ENCODE measurements at places on chromosomes 4 and X.

- no peak for DNase-seq
Observed at GRCh38 chr4:87505862-87506261, 23.3 kb downstream of the SPARCL1 start.

GRCh38 chr4:54844911-54845310 lies 187.2 kb downstream of the KIT start:
- no peak for DNase-seq

- DNase-seq = no peak
Observed at GRCh38 chr4:41600243-41600912, 62.4 kb downstream of the LIMCH1 start.

GRCh38 chrX:70386235-70386634 lies 36.9 kb upstream of the GDPD2 start:
- DNase-seq = no peak

- DNase-seq = no peak
Observed at GRCh38 chr4:8580321-8581093, at the start of gene GPR78. Gene GPR78, plus strand, starts transcription at chr4:8580392. Its CDS starts 591 bp downstream, at chr4:8580983.

GRCh38 chrX:125204681-125205132 lies 115.0 kb upstream of the TEX13C start:
- DNase-seq = no peak

DNA sequence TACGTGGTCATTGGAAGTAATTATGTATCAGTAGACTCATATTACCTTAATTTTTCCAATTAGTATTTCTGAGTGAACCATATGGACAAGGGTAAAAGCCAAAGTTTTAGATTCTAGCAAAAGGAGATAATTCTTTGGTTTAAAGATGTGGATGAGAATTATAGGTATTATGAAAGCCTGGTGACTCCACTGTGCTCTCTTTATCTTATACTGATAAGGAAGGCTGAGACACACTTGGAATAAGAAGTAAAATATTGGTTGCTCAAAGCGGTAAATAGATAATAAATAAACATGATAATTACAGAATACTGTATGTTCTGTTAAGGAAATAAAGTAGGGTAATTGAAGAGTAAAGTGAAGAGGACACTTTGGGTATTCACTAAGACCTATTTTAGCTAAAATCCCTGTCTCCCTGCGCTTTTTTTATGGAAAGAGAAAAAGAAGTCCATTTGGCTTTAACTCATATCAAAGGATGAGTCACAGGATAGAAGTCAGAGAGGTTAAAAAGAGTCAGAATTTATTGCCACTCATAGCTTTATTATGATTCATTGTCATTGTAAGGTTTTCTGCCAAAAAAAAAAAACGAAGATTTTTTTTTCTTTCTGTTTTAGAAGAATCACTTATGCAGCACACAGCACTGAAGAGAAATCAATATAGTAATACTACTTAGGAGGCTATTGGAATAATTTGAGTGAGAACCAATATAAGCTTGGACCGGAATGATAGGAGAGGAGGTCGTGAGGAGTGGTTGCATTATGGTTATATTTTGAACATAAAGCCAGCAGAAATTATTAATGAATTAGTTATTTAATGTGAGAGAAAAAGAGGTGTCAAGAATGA lies 2463.1 kb downstream of the ARAP2 start:
- no peak for DNase-seq

GRCh38 chr4:155984106-155984797 lies 30.6 kb upstream of the CTSO start:
- DNase-seq = no peak

DNA sequence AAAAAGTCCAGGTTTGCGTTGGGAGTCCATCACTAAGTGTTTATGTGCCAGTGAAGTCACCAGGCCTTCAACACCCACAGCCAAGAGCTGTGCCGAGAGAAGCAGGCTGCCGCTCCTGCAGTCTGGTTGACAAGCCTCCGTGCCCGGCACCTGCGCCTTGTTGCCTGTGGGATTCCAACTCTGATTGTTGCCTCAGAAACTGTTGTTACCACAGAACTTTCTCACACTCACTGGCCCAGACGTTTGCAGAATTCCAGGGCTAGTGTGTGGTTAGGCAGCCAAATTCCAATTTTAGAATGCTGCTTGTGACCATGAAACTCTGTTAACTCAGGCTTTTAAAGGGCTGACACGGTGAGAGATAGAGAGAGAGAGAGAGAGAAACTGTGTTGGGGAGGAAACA lies 119.5 kb upstream of the LIMCH1 start:
- no peak for DNase-seq

GRCh38 chr4:38865445-38865844 lies 2.2 kb upstream of the FAM114A1 start:
- DNase-seq = no peak

- no peak for DNase-seq
Observed at GRCh38 chr4:169256101-169256612, 14.6 kb downstream of the SH3RF1 start.

DNA sequence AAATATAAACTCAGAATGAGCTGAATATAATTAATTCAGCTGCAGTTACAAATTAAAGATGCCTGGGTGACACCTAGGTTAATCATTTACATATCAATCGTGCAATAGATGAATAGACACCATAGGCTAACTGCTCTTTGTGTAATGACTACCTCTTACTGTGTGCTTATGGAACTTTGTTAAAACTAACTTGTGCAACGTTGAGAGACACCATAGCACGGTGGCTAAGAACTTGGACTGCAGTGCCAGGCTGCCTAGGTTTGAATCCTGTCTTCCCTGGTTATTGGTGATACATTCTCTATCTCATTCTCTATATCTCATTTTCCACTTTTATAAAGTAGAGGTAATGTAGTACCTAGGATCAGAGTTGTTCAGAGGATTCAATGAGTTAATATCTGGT lies 46.9 kb downstream of the SMAD1 start:
- no peak for DNase-seq

DNA sequence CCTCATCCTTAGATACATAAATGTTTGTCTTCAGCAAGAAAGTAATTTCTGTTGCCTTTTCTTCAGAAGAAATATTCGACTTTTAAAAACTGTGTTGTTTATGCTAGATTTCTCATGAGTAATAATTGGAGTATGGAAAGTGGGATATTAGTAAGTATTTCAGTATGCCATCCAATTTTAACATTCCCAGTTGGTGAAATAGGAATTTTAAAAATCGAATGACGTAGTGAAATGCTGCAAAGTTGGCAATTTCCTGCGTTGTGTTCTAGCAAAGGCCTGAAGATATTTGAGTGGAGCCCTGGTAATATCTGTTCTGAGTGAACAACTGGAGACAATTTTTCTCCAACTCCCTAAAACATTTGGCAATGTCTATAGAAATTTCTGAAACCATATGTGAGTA lies 190.1 kb downstream of the ZNF330 start:
- no peak for DNase-seq

GRCh38 chr4:104964410-104965175 lies 182.1 kb upstream of the TET2 start:
- DNase-seq = no peak

DNA sequence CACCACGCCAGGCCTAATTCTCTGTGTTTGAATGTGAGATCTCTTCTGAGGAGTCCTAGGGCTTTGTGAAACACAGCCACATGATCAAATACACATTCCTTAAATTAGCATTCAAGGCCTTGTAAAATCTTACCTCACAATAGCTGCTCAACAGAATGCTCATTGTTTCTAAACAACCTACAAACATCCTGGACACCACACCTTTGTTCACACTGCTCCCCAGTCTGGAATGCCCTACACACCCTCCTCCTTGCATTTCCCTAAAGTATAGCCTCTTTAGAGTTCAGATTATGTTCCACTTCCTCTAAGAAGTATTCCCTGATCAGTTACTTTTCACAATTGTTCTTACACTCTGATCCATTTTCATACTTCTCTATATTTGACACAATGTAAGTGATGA lies 110.6 kb downstream of the AGTR2 start:
- no peak for DNase-seq

- DNase-seq = no peak
Observed at GRCh38 chrX:99398545-99398944, 1011.5 kb downstream of the PCDH19 start.

GRCh38 chr4:183723561-183724228 lies 64.6 kb downstream of the TRAPPC11 start:
- no peak for DNase-seq

- no peak for DNase-seq
Observed at GRCh38 chrX:36534900-36535299, 473.3 kb upstream of the FAM47C start.

- DNase-seq = no peak
Observed at GRCh38 chrX:39905946-39906345, 191.8 kb downstream of the BCOR start.

- DNase-seq = no peak
Observed at GRCh38 chrX:39261446-39262147, 460.3 kb downstream of the MID1IP1 start.

GRCh38 chr4:145090380-145090779 lies 7.6 kb downstream of the ANAPC10 start:
- DNase-seq = no peak

DNA sequence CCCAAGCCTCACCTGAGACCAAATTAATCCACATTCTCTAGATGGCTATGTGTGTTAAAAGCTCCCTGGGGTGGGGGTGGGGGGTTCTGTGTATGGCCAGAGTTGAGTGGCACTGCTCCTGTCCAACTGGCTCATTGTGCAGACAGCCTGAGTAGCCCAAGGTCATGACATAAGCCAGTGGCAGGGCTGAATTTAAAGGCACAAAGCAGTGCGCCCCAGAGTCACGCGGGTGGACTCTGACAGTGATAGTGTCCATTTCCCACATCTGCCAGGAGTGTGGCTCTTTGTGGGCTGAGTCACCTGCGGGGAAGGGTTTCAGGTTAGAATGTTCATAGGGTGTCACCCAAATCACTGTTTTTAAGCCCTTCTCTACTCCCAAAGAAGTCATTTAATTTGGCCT lies 45.4 kb downstream of the SCD5 start:
- DNase-seq = no peak

DNA sequence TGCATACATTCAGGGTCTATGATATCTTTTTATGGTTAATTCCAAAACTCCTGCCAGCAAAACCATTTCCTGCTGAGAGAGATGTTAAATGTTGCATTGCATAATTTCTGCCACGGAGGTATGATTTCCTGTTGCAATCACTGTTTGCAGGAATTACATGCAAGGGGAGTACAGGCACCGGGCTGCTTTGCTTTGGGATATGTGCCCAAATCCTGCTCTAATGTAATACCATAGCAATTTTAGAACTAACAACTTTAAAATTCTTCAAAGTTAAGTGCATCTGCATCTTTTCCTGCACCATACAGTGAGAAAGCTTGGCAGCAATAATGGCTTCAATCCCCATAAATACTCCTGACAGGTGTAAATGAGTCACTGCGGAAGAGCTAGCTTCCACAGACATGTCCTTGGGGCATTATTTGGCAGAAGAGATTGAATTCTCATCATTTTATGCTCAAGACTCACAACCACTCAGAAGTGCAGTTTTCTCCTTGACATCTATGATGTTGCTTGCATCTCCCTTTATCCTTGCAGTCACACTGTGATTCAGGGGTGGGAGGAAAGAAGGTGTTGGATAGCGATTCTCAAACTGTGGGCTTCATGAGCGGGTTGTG lies 29.6 kb downstream of the TRIM2 start:
- DNase-seq = no peak

GRCh38 chrX:22575161-22575845 lies 302.6 kb downstream of the CBLL2 start:
- DNase-seq = no peak

GRCh38 chr4:70994387-70995099 lies 1.1 kb downstream of the DCK start:
- DNase-seq = no peak

DNA sequence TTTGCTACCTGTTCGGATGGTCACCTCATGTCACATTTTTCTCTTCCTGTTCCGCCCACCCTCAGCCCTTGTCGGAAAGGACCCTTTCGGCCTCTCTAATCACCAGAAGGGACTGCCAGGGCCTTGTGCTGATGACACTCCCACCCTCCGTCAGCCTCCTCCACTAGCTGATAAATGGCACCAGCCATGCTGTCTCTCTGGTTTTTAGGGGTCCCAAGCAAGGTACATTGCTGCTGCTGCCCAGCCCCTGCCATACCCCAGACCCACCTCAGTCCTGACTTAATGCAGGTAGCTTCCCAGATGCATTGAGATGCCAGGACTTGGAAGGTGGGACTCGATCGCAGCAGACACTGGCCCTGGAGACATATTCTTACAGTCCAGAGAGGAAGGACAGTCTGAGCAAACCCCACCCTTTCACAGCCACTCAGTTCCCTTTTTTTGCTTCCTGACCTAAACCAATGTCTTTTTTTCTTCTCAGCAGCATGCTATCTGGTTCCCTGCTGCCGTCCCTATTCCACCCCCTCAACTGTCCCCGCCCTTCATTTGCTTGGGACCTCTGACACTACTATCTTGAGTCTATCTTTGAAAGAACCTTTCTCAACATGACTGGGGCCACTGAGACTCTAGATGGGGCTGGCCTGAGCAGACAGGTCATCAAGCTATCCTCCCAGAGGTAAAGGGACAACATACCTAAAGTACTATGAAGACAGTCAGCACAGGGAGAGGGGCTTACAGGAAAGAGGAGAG lies at the start of gene BTK:
BTK (minus strand) TSS at position 397 of the 747 bp plus-strand sequence. CDS start 10,907 bp downstream, outside the sequence.
- no peak for DNase-seq

- DNase-seq = no peak
Observed at GRCh38 chr4:123661080-123661737, 264.6 kb downstream of the SPRY1 start.

- DNase-seq = no peak
Observed at GRCh38 chrX:6407542-6407941, 127.4 kb downstream of the VCX3A start.

DNA sequence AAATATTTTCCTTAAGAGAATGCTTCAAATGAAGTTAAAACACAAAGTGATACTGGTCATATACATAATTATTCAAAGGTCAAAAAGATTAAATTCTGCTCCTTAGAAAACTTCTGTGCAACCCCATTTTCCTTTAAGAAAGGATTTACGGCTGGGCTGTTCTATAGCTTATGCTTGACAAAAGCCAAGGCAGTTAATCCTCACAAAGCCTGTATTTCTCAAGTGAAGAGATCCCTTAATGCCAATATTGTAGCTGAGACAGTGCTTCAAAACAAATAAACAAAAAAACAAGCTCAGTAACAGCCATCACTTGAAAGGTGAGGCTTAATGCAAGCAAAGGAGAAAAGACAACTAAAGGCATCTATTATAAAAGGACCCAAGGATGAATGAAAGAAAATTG lies 42.5 kb downstream of the BTC start:
- no peak for DNase-seq

- DNase-seq = no peak
Observed at GRCh38 chrX:94662689-94663088, 988.7 kb downstream of the FAM133A start.

- DNase-seq = no peak
Observed at GRCh38 chr4:30601070-30601865, 118.9 kb upstream of the PCDH7 start.

DNA sequence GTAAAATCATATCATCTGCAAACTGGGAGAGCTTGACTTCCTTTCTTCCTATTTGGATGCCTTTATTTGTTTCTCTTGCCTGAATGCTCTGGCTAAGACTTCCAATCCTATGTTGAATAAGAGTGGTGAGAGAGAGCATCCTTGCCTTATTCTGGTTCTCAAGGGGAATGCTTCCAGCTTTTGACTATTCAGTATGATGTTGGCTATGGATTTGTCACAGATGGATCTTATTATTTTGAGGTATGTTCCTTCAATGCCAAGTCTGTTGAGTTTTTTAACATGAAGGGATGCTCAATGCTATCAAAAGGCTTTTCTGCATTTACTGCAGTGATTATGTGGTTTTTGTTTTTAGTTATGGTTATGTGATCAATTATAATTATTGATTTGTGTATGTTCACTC lies 2144.6 kb upstream of the TENM3 start:
- no peak for DNase-seq

Measured in activated effector memory CD4-positive, alpha-beta T cell treated with Interleukin-2 at 50 U/mL for 16 hours (primary cell).